ENCODE measurements at places on chromosomes 12 and 14.

DNA sequence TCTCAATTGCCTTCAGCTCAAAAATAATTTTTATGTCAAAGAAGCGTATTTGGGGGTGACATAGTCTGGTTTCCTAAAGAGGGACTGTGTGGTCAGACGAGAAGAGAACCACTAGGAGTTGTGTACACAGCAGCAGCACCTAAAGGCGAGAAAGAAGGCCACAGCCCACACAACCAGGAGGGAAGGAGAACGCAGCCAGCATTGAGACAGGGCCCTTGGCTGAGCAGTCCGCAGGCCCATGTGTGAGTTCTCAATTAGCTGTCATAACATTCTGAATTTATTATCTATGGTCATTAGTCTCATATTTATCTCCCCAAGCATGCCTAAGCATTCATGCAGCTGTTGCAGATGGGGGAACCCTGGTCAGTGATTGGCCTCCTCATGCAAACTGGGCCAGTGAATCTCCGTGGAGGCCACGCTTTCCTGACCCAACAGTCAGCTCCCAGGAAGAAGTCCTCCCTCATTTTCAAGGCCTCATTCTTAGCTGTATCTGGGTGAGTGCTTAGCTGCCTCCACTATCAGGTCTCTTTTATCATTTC, 81.2 kb upstream of the ATF7IP start:
- no peak for DNase-seq

GRCh38 chr12:2460051-2460670, 334.6 kb upstream of the FKBP4 start:
- DNase-seq: no peak

- no peak for DNase-seq
Measured at GRCh38 chr12:116695464-116695725, 42.5 kb downstream of the SPRING1 start.

DNA sequence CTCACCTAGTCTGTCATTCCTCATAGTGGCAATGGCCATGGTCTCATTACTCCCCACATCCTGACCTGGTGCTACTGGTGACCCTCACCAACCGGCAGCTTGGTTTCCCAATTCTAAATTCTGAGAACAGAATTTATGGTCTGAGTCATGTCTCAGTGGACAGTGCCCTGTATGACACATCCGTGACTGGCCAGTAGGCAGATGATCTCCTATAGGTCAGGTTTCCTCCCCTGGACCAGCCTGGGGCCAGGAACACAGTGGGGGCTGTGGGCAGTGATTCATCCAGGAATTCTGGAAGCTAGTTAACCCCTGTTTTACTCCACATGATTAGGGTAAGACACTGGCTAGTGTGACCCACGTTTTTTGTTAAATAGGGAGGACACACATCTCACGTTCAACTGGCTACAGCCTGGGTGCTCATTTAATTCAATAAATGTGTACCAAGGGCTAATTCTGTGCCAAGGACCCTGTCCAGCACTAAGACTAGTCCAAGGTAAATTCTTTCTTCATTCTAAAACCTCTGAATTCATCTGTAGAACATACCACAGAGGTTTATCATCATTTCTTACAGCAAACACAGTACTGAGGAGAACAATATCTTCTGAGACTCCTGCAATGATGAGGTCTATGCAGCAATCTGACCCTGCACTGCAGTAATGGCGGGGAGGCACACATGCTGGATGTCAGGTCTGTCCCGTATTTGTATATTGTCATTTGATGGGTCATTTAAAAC, 249.6 kb upstream of the TBX3 start:
- DNase-seq: peak; percentile 41

DNA sequence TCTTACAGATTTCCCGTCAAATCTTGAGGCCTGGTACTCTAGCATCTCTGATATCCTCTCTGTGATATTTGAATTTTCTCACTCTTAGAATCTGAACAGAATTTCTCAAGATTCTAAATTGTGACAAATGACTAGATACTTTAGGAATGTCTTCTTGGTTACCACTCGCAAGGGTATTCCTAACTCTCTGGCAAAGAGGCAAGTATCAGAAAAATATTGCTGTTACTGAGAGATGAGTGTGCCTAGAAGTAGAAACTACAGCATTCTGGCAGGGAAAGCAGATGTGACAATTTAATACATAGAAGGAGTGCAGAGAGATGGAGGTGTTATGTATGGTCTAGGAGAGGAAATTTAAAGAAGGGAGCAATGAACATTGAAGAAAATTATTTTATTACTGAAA, 467.8 kb downstream of the LRIG3 start:
- no peak for DNase-seq

DNA sequence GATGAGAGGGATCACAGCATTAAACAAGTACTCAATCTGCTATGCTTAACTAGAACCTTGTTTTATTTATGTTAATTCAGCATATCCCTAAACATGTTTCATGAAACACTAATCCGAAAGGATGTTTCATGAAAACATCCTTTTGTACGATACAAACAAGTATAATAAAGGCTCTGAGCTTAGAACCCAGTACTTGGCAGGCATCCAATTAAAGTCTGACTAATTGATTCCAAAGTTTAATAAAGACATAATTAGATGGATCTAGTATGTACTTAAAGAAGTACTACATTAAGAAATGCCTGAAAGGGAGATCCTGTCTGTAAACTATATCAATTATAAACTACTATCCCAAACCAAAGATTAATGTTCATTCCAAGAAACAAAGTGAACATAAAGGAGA, 51.8 kb downstream of the SCAF11 start:
- DNase-seq: peak; percentile 48

DNA sequence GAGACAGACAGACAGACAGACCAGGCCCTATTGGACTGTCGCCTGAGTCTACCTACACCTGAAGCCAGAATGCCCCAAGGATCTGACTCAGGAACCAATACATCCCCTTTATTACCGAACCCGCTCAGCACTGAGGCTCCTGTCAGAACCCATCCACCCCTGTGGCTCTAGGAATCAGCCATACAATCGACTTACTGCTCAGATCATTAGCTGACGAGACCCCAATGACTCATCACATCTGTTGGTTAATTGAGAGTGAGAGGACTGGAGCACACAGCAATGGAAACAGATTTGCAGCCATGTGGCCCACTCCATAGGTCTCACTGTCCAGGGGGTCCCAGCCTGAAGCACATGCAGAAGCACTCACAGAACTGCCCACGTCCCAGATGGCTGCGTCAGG, 15.2 kb downstream of the ITPK1 start:
- DNase-seq: no peak

DNA sequence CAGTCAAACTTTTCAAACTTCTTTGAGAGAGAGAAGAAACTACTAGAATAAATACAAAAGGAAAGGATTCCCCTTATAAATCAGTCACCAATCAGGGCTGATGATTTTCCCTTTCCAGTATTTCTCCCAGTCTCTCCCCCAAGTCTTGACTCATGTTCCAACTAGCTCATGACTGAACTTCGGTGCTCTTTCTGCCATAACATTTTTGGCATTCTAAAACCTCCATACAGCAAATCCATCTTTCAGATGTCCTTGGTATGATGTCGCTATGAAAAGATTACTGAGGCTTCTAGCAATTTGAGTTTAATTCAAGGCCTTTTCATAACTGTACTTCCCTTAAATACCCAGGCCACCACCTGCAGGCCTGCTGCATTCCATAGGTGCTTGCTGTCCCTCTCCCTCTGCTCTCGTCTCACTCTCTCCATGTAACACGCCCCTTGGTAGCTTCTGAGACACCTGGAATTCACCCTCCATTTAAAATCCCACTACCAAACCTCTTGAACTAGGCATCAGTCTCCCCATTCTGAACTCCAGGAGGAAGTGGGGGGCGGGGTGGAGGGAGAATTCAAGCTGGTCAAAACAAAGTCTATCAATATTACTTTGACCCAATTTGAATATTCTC, 2.4 kb downstream of the PRKD1 start:
- DNase-seq: no peak

- peak; percentile 61 for DNase-seq
Measured at GRCh38 chr12:59808317-59808910, 212.6 kb downstream of the SLC16A7 start.

DNA sequence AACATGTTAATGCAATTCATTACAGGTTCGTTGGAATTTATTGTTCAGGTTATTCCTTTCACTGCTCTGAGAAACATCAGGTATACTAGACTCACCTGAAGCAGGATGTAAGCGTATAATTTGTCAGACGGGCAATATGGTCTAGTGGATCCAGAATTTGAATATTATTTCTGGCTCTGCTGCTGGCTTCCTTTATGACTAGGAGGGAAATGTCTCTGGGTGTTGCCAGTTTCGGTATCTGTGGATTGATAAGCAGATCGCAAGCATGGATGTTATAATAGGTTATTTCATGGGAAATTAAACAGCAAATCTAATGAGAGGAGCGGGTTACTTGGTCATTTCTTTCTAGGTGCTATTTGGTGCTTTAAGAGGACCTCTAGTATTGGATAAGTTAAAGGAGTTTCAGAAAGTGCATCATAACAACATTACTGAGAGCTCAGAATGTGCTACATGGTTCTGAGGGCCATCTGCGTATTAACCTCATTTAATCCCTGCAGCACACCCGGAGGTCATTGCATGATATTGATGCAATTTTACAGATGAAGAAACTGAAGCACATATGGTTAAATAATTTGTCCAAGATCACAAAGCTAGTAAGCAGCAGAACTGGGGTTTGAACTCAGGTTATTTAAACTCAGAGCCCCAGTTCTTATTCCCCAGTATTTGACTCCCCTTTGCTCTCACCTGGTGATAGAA, 47.3 kb upstream of the BCAT1 start:
- no peak for DNase-seq

DNA sequence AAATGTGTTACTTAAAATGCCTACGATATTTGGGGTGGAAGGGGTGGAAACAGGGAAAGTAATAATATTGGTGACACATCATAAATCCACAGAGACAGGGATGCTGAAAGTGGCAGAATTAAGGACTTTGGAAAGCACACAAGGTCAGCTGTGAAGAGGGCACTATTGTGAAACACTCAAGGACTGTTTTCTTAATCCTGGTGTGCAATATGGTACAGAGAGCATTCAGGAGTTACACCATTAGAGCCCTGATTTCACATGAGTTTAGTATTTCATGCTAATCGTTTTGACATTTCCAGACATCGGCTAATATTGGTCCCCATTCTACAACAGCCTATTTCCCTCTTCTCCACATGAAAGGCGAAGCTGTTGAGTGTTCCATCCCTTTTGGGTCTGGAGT, 219.2 kb downstream of the MSRB3 start:
- no peak for DNase-seq

GRCh38 chr12:6829536-6830220, 1.5 kb downstream of the P3H3 start:
- DNase-seq: no peak

GRCh38 chr12:54394281-54394719, 9.8 kb upstream of the ZNF385A start:
- DNase-seq: peak; percentile 65

GRCh38 chr12:68375756-68376695, 43.9 kb upstream of the MDM1 start:
- DNase-seq: no peak

DNA sequence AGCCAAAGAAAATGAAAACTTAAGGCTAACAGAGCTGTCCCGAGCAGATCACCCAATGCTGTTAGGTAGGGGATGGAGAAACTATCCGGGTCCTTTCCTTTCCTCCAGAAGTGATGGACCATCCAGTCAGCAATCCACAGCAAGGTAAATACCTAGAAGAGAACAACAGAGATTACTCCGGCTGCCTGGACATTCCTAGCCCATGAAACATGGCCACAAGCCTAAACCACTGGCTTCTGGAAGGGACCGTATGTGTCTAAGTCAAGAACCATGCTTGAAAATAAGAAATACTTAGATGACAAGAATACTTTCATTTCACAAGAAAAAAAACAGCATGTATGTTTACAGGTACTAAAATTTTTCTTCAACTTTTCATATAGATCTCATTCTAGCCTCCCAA, 152.9 kb downstream of the SLC41A2 start:
- DNase-seq: no peak

DNA sequence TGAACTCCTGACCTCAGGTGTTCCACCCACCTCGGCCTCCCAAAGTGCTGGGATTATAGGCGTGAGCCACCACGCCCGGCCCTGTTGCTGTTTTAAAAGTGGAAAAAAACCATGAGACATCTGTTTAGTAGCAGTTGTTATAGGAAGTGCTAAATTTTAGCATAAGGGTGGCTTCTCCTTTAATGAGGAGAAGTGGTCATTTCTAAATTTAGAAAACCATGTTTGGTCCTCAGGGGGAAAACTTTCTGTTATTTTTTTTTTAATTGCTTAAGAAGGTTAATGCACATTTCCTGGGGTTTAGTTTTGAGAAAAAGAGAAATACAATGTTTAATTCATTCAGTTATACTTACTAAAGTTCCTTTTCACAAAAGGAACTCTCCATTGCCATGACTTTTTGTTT, 102.1 kb downstream of the MYRFL start:
- DNase-seq: no peak

DNA sequence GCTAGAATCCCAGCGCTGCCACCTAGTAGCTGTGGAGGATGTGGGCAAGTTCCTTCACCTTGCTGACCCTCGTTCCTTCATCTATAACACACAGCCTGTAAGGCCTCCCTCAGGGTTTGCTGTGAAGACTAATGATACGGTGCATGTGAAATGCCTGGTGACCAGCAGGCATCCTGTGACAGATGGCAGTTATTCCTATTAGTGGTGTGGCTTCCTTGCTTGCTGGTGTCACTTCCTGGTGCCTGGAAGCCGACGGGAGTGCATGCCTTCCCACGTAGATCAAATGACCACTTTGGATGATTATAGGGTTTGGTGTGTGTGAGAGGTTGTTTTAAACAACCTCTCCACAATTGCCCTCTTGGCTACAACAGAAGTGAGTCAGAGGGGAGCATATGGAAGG, 894.9 kb downstream of the VRK1 start:
- no peak for DNase-seq

DNA sequence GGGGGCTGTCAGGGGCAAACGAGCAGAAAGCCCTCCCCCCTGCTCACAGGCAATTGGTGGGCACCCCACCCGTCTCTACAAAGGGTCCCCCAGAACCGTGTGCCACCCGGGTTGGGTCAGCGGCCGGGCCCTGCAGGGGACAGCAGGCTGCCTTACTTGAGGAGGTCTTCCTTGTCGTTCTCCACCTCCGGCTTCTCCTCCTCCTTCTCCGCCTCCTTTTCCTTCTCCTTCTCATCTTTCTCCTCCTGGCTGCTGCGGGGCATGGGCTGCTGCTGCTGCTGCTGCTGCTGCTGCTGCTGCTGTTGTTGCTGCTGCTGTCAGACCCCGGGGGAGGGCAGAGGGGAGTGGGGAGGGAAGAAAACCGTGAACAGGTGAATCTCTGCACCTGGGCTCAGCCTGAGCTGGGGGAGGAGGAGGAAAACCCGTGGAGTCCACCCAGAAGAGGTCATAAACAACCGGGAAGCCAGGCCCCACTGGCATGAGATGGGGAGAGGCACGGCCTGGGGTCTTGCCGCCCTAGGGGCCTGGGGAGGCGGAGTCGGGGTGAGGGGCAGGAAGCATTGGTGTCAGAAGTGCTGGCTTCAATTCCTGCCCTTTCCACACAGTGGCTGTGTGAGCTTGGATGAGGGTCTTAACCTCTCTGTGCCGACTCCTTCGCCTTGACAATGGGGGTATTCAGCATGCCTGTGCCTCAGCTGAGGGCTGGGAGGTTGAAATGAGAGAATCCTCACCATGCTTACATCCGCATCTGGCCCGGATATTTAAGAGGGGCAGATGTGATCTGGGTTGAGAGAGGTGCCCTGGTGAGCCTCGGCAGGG, 107.6 kb downstream of the RFLNA start:
- DNase-seq: no peak

- no peak for DNase-seq
Measured at GRCh38 chr12:39840422-39840821, 220.8 kb upstream of the ABCD2 start.

- DNase-seq: no peak
Measured at GRCh38 chr14:100033347-100034075, 31.7 kb upstream of the EVL start.

GRCh38 chr12:106281804-106282203, 20.7 kb upstream of the TCP11L2 start:
- DNase-seq: no peak

Data from dermis blood vessel endothelial cell (primary cell).